Endodermal cell (in vitro differentiated cells): ENCODE measurements at places on chromosomes 7 and 10. TPM values are rescaled to one million over a fixed set of nuclear protein-coding genes. Genes with fewer than 3 reads are reported as not detected.

The MMD2 gene
- not detected in 3 replicates for total RNA-seq

The HOGA1 gene
- 0.15 and 0.43 TPM in 2 replicates for total RNA-seq

DNA sequence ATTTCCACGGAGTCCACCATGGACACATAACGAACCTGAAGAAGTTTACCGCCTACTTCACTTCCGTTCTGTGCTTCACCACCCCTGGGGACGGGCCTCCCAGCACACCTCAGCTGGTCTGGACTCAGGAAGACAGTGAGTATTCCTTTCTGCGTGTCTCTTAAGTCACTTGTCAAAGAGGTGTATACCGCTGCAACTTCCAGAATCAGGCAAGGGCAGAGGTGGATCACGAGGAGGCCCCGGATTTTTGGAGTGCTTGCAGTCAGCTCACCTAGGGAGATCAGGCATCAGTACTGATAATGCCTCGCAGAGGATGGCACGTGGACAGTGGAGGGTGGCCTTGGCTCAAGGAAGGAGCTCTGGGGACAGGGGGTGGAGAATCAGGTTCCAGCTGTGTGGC, 630.4 kb upstream of the FOXK1 start:
- DNase-seq: no peak

DNA sequence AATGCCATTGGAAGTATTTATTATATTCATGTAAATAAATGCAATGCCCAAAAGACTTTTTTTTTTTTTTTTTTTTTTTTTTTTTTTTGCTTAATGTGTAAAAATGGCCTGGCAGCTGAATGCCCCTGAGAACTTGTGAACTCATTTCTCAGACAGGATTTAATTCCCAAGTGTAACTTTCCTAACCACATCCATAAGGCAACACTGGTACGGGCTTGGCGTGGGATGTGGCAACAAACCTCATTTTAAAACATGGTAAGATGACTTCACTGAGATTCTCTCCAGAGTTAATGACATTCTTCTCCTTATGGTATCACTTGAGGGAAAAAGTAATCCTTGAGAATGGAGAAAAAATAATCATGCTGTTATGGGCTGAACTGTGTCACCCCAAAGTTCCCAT, 150.4 kb downstream of the DGKI start:
- DNase-seq: no peak

The SEMA3C gene
- 0.09 to 0.54 TPM in 2 of 3 replicates, not detected in the other for total RNA-seq

DNA sequence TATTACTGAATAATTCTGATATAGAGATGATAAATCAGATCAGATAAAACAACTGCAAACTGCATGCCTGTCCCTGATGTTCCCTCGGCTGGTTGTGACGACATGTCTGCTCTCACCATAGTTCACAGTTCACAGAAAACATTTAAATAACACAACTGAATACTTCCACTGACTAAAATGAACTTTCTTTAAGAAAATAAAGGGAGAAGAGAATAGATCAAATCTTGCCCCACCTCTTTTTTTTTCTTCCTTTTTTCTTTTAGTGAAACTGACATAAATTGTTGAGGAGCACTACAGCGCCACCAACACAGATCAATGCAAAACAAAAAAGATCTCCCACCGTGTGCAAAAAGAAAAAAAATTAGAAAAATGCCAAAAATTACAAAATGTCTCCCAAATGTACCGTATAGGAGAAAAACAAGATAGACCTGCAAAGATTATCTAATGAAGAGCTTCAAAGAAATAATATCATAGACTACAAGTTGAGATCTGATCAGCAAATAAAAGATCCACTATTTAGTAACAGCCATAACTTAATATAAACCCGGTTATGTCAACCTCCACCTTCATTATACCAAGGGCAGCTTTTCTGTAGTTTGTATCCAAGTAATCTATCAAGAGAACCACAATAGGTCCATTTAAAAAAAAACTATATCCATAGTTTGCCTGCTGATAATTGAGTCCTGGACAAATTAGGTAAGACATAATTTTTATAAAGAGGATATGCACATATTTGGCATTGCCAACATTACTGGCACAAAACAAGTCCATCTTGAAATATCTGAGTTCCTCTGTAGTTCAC, 30.7 kb upstream of the EPC1 start:
- DNase-seq: no peak

The CALML3 gene
- not detected in 2 replicates for total RNA-seq

DNA sequence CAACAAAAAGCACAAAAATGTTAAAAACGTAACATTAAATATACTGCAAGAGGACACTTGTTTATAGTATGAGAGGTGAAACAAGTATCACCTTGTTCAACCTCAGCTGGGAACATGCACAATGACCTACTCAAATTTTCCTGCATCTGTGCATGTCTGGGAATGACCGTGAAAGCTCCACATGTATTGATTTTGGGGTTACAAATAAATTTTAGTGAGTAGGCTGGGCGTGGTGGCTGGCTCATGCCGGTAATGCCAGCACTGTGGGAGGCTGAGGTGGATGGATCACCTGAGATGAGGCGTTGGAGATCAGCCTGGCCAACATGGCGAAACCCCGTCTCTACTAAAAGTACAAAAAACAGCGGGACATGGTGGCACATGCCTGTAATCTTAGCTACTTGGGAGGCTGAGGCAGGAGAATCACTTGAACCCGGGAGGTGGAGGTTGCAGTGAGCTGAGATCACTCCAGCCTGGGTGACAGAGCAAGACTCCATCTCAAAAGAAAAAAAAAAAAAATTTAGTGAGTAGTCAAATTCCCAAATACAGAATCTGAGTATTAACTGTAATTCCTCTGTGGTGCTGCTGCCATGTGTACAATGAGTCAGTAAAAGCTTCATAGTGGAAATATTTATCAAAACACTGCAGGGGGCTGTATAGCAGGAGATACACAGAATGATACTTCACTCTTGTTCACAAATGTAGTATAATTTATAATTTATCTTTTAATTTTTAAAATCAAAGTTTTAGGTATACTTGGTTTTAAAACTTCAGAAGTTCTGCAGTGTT, 41.1 kb downstream of the SUGCT start:
- DNase-seq: no peak

- DNase-seq: no peak
These were observed 5.8 kb downstream of the IFIT1 start for GRCh38 chr10:89398003-89398749.
